ENCODE measurements at places on chromosomes 6 and 20.

DNA sequence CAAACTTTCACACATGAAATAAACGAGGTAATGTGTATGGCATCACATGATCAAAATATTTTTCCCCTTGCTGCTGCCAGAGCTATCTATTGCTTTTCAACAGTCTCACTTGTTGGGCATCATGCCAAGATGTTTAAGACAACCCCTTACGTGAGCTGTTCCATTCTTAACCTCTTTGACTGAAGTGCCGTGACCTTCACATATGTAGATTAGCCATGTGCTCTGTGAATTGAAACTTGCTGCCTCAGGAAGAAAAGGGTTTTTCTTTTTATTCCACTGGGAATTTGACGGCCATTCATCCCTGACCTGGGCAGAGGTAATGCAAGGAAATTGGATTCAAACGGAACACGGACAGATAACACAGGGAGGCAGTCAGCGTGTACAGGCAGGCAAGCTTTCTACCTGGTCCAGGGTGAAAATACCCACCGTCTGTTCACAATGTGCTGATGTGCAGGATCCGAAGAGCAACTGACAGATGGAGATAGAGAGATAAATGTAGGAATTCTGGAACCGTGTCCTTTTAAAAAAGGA is 14.2 kb downstream of the ARID1B start:
- DNase-seq = peak; percentile 56

- DNase-seq = no peak
These were observed 15.9 kb downstream of the KCNK5 start for GRCh38 chr6:39213195-39213920.

- no peak for DNase-seq
These were observed 584 bp downstream of the VPS52 start for GRCh38 chr6:33271117-33271467.

DNA sequence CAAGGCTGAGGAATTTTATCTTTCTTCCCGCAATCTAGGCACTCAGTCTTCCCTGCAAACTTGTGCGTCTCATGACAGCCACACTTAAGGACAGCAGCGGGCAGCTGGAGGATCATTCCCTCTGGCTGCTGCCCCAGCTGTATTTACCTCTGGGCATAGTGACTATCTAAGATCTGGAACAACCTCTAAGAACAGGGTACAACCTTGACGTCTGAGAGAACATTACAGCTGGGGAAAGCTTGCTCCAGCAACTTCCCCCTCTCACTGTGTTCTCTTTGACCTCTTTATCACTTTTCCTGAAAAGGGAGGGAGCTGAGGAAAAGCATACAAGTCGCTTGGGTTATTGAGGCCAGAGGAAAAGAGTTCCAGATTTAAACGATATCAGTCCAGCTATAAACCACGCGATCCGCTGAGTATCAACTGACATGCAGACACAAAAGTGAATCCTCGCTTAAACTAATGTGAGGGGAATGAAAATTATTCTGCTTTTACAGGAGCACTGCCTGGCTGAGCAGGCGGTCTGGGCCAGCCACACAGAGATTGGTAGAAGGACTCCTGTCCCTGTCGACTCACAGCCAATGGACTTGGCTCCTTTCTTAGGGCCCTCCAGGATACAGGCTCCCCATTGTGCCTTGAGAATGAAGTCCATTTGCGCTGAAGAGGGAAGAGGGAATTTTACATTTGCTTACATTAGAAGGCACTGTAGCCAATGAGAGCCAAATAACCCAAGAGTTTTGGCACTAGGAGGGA is 153.3 kb downstream of the QRSL1 start:
- DNase-seq = no peak

GRCh38 chr6:137676888-137677287 is 182.7 kb upstream of the OLIG3 start:
- no peak for DNase-seq

- DNase-seq = no peak
These were observed 915 bp downstream of the PRRC2A start for GRCh38 chr6:31621320-31621939.

DNA sequence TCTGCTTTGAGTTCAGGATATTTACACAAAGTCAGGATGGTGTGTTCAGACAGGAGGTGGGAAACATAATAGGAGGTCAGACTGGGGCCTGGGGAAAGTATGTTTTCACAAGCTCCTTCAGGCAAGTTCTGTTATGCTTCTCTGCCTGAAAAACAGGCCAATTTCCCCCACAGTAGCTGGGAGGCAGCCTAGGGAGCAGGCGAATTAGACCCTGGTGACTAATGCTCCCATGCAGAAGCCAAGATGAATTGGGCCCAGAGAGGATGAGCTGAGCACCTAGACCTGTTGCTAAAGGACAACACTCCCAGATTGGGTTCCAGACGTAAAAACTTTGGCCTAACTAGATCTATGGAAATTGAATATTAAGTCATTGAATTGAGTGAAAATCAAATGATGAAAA is 142.2 kb upstream of the MAP3K7 start:
- DNase-seq = no peak

DNA sequence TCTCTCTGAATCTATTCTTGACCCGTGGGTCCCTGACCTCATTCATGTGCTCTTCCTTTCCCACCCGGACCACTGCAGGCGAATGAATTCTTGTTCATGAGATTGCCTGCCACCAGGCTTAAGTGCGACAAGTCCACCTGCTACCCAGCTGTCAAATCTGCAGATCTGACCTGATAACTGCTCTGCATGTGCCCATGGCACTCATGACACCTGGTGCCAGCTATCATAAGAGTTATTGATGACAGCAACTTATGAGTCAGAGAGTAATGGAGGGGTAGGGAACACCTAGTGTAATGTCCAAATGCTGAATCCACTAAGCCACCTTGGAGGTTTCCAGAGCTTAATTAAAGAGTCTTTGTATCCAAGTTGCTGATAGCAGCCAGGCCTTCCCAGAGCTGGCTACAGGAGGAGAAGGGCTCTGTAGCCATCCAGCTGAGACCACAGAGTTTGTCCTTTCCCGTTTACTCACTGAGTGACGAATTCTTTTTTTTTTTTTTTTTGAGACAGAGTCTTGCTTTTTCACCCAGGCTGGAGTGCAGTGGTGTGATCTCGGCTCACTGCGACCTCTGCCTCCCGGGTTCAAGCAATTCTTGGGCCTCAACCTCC is 17.4 kb downstream of the SHLD1 start:
- no peak for DNase-seq

- DNase-seq = no peak
These were observed 148.1 kb downstream of the UBE3D start for GRCh38 chr6:82917346-82918064.

DNA sequence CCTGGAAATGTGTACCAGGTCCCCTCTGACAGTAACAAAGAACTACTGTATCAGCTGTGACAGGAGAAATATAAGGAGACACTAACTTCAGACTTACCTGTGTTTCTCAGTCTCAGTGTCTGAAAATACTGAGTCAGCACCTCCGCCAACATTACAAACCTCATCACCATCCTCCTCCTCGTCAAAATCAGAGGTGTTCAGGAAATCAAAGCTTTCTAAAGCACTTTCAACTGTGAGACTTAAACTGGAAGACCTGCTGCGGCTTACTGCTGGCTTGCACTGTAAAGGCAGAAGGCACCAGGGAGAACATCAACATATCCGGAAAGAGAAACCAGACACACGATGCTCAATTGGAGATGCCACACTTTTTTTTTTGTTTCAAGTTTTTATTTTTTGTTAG is 40.3 kb upstream of the ARMH2 start:
- no peak for DNase-seq

GRCh38 chr6:80020381-80021120 is 16.1 kb downstream of the TTK start:
- DNase-seq = no peak

Data from fibroblast of the conjunctiva (primary cell).